ENCODE measurements at places on chromosomes 4 and X. TPM values are rescaled to one million over a fixed set of nuclear protein-coding genes. Genes with fewer than 3 reads are reported as not detected.

DNA sequence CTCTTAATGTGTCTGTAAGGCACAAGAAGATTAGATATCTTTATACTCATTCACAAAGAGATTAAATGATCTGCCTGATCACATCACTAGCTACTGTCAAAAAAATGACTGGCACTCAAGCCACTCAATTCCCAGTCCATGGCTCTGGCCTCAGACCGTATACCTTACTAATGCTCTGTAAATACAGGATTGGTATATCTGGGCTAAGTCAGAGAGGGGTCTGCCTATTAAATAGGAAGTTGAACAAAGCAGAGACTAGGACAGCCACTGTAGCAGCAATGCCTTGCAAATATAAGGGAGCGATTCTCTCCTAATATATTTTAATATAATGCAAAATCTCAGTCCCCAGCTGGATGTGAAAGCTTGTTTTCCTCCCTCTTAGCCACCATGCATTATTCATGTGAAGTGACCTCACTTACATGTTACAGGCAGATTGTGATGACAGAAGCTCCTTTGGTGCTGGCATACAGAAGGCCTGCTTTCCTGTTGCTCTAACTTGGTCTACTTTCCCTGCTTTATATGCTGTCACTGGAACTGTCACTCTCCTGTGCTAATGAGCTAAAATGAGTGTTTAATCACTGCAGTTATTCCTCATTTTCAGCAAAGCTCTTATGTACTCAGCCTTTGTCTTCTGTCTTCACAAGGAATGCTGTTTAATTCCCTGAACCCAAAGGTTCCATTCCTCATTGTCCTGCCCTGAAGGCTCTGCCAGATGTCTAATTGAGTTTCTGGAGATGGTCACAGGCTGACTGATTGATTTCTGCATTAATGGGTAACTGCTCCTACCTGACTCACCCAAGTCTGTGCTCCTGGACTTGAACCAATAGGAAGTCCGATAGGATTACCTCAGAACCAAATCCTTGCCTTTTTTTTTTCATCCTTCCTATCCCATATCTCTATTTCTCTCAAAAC is 578.2 kb downstream of the KLHL13 start:
- no peak for DNase-seq

RPL9 gene
- total RNA-seq = 3,776 TPM

DNA sequence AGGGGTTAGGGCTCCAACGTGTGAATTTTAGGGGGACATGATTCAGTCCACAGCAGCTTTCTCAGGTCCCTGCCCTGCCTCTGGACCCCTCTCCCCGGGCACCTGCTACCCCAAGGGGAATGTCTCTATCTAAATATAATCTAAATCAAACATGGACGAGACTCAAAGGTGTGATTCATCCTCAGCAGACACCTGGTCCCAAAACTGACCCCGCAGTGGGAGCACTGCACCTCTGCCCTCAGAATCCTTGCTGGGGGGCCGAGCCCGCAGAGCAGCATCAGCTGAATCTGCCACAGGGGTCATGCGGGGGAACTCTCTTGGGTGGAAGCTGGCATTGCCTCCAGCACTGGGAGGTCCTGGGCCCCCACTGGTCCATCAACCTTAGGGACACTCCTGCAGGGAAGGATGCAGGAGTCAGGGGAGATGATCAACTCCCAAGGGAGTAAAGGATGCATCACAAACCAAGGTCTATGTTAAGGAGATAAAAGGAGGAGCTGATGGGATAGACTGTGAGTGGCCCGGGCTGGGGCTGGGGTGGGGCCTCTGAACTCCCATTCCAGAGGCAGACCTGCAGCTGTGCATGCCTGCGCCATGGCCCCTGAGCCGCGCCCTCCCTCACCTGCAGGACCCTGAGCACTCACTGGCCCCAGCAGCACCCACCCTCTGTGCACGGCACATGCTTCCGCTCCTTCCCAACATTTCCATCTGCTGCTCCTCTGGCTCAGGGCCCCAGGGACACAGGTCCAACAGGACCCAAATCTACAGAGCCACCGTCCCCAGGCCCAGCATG is 54.0 kb downstream of the ADRA2C start:
- no peak for DNase-seq

DNA sequence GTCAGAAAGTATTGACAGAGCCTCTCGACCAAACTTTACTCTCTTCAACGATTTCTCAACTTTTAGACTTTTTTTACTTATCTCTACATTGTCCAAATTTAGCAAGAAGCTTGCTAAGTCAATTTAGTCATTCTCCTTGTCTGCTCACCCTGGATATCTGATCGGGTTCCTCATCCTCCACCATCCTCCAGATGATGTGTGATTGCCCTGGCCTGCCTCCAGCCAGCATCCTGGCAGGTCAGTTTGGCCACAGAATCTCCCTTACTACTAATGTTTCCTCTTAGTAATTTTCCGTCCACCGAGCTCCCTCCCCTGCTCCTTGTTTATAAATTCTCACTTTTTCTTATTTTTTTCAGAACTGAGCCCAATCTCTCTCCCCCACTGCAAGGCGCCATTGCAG is 167.9 kb upstream of the ZFP42 start:
- DNase-seq = no peak

ZCCHC18 gene
- 0.42 TPM for total RNA-seq
